ENCODE measurements at places on chromosomes 11 and 22.

GRCh38 chr11:123217897-123218296 is 22.8 kb upstream of the CLMP start:
- DNase-seq, result no peak

- DNase-seq, result no peak
These were observed 724.9 kb upstream of the TENM4 start for GRCh38 chr11:80165744-80166143.

DNA sequence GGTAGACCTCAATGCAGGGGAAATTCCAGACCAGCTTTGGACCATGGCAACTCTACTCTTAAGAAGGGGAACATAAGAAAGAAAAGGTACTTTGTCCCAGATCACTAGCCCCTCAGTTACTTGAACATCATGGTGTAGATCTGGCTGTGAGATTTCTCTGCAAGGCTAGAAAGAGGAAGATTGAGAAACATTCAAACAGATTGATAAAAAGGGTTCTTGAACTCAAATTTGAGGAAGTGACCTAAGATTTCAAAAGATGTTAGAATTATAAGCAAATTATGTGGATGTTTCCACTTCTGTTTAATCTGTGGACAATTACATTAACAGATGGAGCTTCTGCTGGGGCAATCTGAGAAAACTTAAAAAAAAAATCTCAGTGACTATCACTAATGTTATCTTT is 21.8 kb upstream of the UPB1 start:
- no peak for DNase-seq

GRCh38 chr11:12455938-12456337 is 78.6 kb downstream of the PARVA start:
- no peak for DNase-seq

GRCh38 chr22:26463688-26464087 is 19.9 kb downstream of the HPS4 start:
- no peak for DNase-seq

DNA sequence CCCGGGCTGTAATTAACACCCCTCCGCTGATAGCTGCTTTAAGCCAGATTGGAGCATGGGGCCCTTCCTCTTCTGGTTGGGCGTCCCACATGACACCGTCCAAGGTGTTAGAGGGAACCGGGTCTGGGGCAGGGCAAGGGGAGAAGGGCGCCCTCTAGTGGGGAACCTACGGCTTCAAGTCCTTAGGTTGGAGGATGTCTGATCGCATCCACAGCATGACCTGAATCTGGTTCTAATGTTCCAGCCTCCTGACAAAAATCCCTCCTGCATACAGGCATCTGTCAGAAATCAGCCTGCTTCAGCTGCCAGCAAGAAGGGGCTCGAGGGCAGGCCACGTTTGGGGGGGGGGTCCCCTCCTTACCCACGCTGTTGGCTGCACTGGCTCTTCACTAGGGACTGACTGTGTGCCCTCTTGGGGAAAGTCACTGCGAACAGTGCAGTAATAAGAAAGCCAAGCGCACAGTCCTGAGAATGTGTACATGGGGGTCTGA is 94.2 kb upstream of the TBCEL start:
- no peak for DNase-seq
